ENCODE measurements at places on chromosomes 13 and 19. TPM values are rescaled to one million over a fixed set of nuclear protein-coding genes. Genes with fewer than 3 reads are reported as not detected.

DNA sequence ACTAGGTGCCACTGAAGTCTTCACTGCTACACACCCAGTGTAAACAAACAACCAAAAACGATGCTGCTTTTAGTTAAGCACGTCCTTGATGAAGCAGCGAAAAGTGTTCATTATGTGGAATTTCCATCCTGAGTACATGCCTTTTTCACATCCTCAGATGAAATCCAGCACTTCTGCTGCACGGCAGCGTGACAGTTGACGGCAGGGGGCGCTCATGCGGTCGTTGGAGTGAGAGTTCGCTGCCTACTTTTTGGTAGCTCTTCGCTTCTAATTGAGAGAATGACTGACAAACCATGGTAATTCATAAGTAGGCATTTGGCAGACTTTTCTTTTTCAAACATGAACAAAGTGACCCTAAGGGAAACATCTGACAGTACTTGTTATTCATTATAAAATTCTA lies 1124.9 kb downstream of the EFNB2 start:
- no peak for DNase-seq

- no peak for DNase-seq
Measured at GRCh38 chr19:1980809-1981181, 34.7 kb downstream of the BTBD2 start.

- DNase-seq: no peak
Measured at GRCh38 chr13:40348096-40348679, 318.3 kb downstream of the FOXO1 start.

GRCh38 chr13:66965181-66965580 lies 265.0 kb downstream of the PCDH9 start:
- no peak for DNase-seq

- DNase-seq: no peak
Measured at GRCh38 chr19:5345895-5346386, 5.3 kb upstream of the PTPRS start.

DNA sequence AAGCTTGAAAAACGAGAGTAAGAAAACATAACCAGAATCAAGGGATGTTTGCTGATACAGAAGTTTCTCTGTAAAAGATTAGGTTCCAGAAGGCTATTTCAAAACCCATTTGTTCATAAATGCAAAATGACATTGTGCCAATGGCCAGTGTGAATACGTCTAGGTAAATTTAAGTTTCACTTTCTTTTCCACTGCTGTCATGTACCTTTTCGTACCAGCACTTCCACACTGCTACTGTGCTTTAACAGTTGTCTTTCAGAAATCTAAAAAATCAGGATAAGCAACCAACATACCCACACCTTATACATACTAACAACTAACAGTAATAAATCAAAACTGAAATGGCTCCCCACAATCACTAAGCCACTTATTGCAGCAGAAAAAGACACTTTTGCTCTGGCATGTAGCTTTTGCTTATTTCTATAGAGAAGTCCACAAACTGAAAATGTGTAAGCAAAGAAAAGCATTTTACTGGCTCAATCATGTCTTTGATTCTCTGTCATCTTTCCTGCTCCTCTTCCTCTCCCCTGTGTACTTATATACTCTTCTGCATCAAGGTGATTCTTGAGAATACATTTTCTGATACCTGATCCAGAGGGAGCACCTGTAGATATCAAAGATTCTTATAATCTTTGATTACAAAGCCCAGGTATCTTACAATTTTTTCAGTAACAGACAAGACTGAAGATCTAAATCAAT lies 34.3 kb downstream of the ELF1 start:
- DNase-seq: no peak

- DNase-seq: no peak
Measured at GRCh38 chr13:110648848-110649421, 33.6 kb downstream of the NAXD start.

DNA sequence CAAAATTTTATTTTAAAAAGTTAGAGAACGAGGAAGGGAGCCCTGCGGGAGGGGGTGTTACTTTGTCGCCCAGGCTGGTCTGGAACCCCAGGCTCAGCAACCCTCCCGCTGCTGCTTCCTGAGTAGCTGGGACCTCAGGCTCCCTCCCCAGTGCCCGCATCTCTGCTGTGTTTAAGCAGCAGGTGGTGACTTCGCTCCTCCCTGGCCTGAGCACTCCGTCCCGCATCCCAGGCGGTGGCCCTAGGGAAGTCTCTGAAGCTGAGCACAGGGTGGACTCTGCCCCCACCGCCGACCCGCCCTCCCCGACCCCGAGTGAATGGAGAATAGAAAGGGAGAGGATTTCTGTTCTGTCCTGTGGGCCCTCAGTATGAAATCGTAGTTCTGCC lies 30.5 kb downstream of the ZNF701 start:
- no peak for DNase-seq

DNA sequence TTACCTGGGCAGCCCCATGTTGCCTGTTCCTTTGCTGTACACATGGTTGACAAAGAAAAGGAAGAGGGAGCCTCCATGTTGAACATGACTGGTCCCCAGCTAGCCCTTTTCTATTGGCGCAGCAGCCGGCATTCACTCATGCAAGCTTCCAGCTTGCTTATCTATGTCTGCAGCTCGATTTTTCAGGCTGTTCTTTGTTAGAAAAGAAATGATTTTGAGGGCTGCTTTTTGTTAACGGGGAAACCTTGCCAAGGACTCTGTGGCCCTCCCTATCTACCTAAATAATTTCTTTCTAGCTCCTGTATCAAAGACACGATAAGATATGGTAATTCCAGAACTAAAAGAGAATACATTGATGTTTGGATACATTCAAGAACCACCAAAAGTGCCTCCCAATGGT lies 20.4 kb upstream of the ADGRE2 start:
- DNase-seq: no peak

- no peak for DNase-seq
Measured at GRCh38 chr13:49369866-49370265, 74.0 kb downstream of the CAB39L start.

DNA sequence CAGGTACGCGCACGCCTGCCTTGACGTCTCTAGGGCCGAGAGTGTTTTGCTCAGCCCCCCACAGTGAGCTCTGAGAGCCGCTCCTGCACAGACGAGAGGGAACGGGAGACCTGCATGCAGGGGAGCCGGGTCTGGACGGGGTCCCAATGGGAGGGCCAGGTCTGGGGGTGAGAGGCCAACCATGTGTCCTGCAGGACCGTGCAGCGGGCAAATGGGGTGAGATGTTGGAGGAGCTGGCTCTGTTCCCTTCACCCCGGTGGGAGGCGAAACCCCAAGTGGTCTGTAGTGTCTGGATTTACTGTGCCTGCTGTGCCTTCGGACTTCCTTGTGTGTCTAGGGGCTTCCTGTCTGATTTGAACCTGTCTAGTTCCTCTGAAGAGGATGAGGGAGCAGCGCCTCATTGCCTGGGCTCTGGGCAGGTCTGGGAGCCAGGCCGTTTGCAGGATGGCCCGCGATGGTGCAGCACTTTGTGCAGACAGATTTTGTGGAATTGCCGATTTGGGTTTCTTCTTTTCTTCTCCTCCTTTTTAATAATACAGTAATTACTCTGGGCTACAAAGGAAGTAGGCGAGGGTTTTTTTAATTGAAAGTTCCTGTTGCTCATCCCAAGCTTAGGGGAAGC lies 2.1 kb downstream of the CSNK1G2 start:
- DNase-seq: no peak

- DNase-seq: no peak
Measured at GRCh38 chr19:55014714-55015113, 23.4 kb downstream of the GP6 start.

DNA sequence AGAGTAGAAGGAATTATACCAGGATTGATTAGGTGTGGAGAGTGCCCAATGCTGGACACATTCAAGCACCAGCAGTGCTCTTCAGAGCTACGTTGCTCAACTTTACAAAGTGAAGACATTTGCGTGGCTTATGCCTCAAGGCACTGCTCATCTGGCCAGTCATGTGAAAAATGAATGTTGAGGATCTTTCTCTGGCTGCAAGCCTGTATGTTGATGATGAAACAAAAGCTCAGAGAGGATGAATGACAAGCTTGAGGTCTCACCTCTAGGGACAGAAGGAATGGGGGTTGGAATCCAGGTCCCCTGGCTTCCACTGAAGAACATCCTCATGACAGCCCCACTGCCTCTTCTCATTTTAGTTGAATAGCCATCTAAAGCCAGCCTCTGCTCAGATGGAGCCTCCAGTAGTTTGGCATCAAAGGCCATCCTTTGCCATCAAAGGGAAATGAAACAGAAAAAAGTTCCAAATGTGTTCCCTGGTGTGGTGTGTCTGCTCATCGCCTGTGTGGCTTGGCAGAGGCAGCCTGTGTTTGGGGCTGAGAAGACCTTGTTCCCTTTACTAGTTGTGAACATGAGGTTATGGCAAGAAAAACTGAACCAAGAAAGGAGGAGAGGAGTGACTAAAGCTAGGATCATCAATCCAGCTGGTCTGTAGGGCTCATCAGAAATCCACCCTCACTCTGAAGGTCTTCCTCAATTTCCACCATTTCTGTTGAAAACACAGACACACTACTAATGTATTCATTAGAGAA lies 114.0 kb upstream of the KL start:
- no peak for DNase-seq

GRCh38 chr13:47949799-47950198 lies 51.3 kb downstream of the SUCLA2 start:
- no peak for DNase-seq

DNA sequence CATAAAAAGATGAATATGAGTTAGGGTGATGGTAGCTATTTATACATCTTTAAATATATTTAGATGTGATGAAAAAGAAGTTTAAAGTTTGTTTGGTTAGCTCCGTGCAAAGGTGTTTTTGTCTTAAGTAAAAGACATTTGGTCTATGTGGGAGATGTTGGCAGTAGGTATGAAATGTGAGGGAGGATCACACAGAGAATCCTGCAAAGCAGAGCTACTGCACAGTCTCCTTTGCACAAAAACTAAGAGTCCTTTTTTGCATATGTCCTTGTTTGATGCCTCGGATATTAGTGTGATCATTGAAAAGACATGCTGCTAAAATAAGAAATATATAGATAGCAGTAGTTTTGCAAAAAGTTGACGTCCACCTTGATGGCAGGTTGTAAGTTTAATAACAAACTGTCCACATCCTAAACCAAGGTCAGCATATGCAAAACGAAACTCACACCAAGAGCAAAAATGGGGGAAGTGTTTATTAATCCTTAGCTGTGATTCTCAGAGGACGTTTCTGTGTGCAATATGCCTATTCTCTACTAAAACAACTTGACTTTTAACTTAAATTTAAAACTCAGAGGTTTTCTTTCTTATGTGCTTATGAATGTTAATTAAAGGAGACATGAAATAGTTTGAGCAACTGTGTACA lies 870.1 kb downstream of the PCDH9 start:
- DNase-seq: no peak

- no peak for DNase-seq
Measured at GRCh38 chr19:45598267-45599001, 3.6 kb downstream of the GPR4 start.

- no peak for DNase-seq
Measured at GRCh38 chr13:113820813-113821651, 42.8 kb downstream of the GAS6 start.

DNA sequence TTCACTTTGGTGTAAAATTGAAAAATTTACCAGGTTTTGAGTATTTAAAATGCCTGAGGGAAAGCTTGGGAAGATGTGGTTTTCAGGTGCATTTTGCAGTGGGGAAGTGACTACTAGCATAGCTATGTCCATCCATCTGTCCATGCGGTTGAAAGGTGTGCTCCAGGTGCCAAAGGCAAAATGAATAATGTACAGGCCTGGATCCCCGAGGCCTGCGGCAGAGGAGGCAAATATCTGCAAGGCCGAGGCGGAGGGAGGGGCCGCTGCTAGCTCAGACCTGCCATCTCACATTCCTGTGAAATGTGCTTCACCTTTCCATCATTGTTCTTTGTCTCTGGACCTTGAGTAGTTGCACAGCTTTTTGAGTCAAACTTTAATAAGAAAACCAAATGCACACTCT lies 65.5 kb downstream of the ERCC5 start:
- DNase-seq: no peak

GRCh38 chr19:4502282-4503131 lies 15.8 kb downstream of the PLIN4 start:
- no peak for DNase-seq

- DNase-seq: no peak
Measured at GRCh38 chr19:993831-994393, 6.3 kb upstream of the GRIN3B start.

GRCh38 chr19:48284896-48285295 lies 15.0 kb downstream of the ZNF114 start:
- DNase-seq: no peak

DNA sequence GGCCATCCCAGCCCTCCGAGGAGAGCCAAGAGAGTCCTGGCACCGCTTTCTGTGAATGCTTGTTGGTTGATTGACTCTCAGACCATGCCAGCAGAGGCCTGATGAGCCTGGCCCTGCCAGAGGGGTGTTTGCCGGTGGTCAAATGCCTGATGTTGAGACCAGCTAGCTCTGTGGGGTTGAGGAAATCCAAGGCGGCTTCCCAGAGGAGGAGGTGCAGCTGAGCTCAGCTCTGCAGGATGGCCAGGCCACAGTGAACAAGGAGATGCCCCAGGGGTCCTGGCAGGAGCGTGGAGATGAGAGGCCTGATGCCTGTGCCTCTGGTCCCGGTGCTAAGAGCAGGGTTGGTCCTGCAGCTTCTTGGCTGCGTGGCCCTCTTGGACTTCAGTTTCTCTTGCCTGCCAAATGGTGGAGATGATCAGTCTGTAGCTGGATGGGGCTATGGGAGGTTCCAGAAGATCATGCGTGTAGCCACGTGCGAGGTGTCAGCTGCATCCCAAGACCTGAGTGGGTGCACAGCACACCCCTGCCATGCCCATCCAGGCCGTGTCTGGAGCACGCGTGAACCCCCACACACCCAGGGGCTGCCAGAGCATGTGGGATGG lies 16.8 kb downstream of the NFIC start:
- DNase-seq: no peak

The MIA gene
- total RNA-seq: not detected

The S1PR5 gene
- 22.5 TPM for total RNA-seq

The NLRP4 gene
- not detected for total RNA-seq

The PLK5 gene
- total RNA-seq: not detected

The CLC gene
- not detected for total RNA-seq

The CCDC194 gene
- total RNA-seq: 0.79 TPM

The ZNF547 gene
- total RNA-seq: 0.72 TPM

The ETHE1 gene
- 17.2 TPM for total RNA-seq

The GPR18 gene
- total RNA-seq: 36.2 TPM

The PRX gene
- total RNA-seq: 1.4 TPM

The GIPR gene
- 9.4 TPM for total RNA-seq

The ACP7 gene
- not detected for total RNA-seq

The DNAAF3 gene
- total RNA-seq: not detected

Data from CD8-positive, alpha-beta T cell (primary cell).